Endodermal cell (in vitro differentiated cells): ENCODE measurements at places on chromosomes 4 and X. TPM values are rescaled to one million over a fixed set of nuclear protein-coding genes. Genes with fewer than 3 reads are reported as not detected.

- no peak for DNase-seq
These were observed 102.8 kb upstream of the PCDH18 start for GRCh38 chr4:137635108-137635507.

- no peak for DNase-seq
These were observed 2.0 kb downstream of the SMIM14 start for GRCh38 chr4:39636531-39637184.

GRCh38 chr4:138292321-138292720, 50.2 kb upstream of the SLC7A11 start:
- DNase-seq = no peak

- DNase-seq = no peak
These were observed 30.6 kb downstream of the TRIM61 start for GRCh38 chr4:164946810-164947209.

DNA sequence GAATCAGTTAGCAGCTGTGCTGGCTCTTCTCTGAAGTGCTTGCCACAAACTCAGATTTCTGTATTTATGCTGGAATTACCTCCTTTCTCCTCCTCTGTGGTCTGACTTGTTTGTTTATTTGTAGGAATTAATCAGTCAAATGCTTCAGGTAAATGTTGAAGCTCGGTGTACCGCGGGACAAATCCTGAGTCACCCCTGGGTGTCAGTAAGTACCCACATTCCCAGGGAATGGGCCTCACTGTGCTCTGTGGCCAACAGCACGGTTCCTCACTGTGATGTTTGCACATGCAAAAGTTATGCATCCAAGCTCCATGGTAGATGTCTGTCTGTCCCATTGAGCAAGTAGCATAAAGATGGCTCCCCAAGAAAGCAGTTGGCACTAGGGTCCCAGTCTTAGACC, 169.9 kb downstream of the DCLK2 start:
- no peak for DNase-seq

DNA sequence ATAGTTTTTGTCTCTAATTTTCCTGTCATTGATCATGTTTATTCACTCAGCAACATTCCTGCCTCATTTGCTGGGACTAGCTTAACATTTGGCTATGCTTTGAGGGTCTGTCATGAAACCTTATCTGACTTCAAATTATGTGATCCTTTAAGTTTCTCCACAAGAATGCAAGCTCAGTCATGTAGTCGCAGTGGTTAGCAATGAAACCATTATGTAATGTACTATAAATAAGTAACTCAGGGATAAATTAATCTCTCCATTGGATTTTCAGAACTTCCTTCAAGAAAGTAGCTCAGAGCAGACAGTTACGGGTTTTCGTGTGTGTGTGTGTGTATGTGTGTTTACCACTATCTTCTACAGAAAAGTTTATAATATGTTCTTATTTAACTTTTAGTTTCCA, 993.6 kb downstream of the ADGRL3 start:
- DNase-seq = no peak

DNA sequence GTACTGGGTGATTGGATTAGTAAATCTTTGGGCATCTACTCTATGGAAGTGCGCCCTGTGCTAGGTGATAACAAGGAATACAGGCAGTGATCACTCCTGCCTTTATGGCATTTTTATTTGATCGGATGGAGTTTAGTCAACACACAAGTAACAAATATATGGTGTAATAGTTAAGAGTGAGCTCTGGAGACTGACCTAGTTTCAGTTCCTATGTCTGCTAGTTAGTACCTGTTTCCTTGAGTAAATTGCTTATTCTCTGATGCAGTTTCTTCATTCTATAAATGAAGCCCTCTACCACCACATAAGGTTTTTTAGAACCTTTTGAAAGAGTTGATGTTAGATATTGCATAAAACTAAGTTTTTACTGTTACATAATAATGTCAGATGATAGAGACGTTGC, 134.6 kb downstream of the KDM6A start:
- DNase-seq = no peak

DNA sequence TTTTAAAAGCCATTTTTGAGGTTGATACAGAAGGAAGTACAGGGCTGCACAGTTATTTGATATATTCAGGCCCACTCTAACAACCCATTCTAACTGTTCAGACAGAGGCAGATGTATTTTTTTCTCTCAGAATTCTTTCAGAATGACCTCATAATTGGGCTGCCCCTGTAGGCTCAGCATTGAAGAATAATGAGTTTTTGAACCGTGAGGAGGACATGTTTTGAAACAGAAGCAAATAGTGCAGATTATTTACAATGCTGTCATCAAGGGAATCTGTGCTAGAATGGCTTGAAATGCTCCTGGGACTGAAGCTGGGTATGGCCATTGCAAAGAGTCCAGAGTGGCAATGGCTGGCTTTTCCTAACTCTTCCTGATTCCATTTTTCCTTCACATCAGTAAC, 158.1 kb downstream of the SOX3 start:
- no peak for DNase-seq

GRCh38 chr4:2688697-2689096, 67.4 kb downstream of the TNIP2 start:
- DNase-seq = no peak

DUSP9 gene
- total RNA-seq = 0.31 and 0.43 TPM in 2 replicates

BGN gene
- total RNA-seq = 1.2 and 1.6 TPM in 2 replicates

SPACA5 gene
- not detected in 3 replicates for total RNA-seq

HMGB3 gene
- 111 to 220 TPM (median 212 TPM) in 3 replicates for total RNA-seq

TCEAL7 gene
- 5.3 TPM in 2 replicates for total RNA-seq

REELD1 gene
- not detected in 3 replicates for total RNA-seq
